Right lobe of liver (tissue), 6 donors: ENCODE measurements at places on chromosomes 5 and 9.

GRCh38 chr9:121213136-121213806, 11.6 kb upstream of the RAB14 start:
- DNase-seq, result peak; percentile 85

GRCh38 chr5:123422433-123423277, 548 bp downstream of the CEP120 start:
- no peak for DNase-seq

DNA sequence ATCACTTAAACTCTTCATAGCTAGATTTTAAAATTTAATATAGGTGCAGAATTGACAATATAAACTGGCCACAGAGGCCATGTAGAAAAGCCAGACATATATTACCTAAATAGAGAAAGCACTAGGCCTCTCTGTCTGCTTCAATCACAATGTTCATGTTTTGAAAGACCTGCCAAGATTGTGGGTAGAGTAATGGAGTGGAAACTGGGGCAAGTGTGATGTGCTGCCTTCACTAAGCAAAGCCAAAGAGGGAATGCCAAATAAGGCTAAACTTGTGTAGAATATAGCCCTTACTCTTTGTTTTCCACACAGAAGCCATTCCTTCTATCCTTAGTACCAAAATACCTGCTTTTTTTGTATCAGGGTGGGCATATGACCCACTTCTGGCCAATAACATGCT, 15.1 kb upstream of the ISOC1 start:
- no peak for DNase-seq

GRCh38 chr5:152501294-152501693, 96.2 kb upstream of the NMUR2 start:
- DNase-seq, result no peak

DNA sequence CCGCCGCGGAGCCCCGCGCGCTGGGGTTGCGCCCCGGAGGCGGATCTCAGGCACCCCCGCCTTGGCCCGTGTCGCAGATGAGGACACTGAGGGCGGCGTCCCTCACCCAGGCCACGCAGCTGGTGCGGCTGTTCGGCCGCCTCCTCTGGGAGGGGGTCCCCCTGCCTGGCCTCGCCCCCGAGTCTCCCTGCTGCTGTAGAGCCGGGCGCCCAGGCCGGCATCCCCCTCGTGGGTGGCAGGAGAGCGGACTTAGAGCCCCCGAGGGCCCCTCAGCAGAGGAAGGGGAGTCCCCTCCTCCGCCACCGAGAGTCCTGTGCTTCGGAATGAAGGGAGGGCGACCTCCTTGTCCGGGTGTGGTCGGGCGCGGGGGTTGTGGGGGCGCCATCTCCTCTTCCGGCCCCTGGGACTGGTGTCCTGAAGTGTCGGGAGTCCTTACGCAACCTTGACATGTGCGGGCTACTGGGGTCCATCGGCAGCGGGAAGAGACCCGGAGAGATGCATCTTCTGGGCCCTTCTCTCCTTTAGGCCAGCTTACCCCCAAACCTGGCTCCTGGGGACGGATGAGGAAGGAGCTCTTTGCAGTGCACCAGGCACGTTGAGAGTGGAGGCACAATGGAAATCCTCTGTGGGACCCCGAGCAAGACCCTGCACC, 11.7 kb upstream of the EXOSC2 start:
- DNase-seq, result no peak

- DNase-seq, result peak; percentile 78
These were observed 20.2 kb downstream of the IGIP start for GRCh38 chr5:140145818-140146522.

GRCh38 chr5:145130996-145131395, 704.1 kb downstream of the PRELID2 start:
- no peak for DNase-seq

GRCh38 chr9:110217656-110218099, 9.7 kb upstream of the C9orf152 start:
- no peak for DNase-seq

- no peak for DNase-seq
These were observed 213.6 kb downstream of the PAX5 start for GRCh38 chr9:36820392-36820861.

DNA sequence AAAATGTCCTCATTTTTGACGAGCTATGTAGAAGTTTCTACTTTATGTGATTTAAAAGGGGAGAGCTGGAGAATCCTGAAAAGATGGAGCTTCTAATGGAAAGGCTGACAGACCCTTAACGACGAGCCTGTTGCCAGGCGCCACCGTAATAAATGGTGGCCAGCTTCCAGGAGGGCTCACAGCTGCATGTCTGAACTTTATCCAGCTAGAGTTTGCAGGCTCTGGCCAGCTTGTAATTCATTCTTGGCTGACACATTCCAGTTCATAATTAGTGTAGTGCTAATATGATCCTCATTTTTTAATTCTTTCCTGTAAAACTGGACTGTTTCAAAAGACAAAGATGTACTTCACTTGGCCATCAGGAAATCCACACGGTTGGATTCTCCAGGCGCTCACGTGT, 246.7 kb downstream of the GAS1 start:
- DNase-seq, result no peak

- no peak for DNase-seq
These were observed 14.4 kb upstream of the AMACR start for GRCh38 chr5:34022121-34022705.

- DNase-seq, result no peak
These were observed 25.4 kb downstream of the GPR21 start for GRCh38 chr9:123058834-123059233.

- no peak for DNase-seq
These were observed 47.6 kb upstream of the TRAF1 start for GRCh38 chr9:120974181-120974580.

DNA sequence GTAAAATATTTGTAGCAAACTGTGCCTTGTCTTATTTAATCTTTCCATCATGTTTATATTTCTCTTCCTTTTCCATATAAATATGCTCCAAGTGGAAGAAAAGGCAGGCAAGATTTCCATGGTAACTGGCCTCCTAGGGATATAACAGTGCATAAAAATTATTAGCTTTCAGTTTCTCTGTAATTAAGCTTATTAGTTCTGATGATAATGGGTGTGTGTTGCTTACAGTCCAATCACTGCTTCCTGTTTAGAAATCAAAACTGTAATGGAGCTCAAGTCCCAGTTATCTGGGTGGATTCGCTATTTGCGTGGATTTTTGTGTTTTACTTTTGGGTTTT, 213.0 kb downstream of the PJA2 start:
- DNase-seq, result no peak

GRCh38 chr5:40575921-40576320, 103.8 kb upstream of the PTGER4 start:
- no peak for DNase-seq

DNA sequence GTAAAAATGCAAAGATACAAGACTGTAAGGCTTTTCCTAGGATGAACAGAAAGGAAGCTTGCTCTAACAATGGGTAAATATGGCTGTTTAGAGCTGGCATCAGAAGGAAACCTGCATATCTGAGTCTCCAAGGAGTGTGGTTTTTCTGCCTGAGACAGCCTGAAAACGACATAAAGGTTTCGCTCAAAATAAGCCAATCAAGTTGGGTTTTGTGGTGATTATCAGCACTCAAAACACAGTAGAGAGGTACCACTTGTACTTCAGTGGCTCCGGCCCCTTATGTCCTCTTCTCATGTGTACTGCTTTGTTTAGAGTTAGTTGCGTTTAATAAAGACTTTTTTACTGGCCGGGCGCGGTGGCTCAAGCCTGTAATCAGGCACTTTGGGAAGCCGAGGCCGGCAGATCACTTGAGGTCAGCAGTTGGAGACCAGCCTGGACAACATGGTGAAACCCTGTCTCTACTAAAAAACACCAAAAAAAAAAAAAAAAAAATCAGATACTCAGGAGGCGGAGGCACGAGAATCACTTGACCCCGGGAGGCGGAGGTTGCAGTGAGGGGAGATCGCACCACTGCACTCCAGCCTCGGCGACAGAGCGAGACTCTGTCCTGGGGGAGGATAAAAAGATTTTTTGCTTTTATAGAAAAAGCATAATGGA, 39.4 kb downstream of the KLF9 start:
- DNase-seq, result no peak

DNA sequence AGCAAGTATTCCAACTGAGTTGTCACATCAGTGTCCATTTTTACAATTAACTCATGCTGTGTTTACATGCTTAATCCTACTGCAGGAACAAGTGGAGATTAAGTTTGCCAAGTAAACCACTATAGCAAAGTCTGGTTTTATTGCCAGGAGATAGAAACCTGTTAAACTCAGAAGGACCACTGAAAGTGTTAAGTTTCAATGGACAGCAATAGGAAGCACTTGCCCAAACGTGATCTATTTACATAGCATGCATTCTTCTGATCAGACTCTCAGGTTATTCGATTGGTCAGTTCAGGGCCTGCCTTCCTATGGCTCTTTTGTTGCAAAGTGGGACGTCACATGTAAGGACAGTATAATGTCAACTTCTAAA, 28.0 kb upstream of the IFNK start:
- no peak for DNase-seq

- peak; percentile 80 for DNase-seq
These were observed at the start of gene SYNPO for GRCh38 chr5:150640311-150641005. Gene SYNPO, plus strand, starts transcription at chr5:150640660. Its CDS starts 7,616 bp downstream, at chr5:150648276.

DNA sequence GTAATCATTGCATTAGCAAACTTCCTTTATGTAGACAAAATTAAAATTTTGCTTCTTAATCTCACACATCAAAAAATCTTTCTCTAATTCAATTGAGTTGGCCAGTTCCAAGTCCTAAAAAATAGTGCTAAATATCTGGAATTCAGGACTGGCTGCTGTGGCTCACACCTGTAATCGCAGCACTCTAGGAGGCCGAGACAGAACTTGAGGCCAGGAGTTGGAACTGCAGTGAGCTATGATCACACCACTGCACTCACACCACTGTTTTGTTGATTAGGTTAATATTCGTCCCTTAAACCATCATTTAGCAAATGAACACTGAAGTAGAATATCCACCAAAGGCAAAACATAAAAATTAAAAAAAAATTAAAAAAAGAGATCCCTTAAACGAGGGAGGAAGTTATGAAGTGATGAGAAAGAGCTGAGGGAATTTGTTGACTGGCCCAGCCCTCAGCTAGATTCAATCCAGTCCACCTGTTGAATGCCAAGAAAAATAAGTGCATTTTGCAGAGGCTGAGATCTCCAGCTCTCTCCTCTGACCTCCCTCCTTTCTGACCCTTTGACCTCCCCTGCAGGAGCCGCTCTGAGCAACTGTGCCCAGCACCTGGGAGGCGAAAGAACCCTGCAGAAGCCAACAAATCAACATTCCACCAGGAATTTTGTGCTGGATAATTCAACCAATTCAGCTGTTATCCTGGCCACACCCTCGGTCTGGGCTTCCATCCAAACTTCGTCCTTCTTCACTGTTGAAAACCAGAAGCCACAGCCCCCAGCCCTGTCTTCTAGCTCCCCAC, 96.8 kb downstream of the OR2K2 start:
- DNase-seq, result no peak

- peak; percentile 39 for DNase-seq
These were observed 248.6 kb upstream of the ANKRD55 start for GRCh38 chr5:56481428-56482357.

DNA sequence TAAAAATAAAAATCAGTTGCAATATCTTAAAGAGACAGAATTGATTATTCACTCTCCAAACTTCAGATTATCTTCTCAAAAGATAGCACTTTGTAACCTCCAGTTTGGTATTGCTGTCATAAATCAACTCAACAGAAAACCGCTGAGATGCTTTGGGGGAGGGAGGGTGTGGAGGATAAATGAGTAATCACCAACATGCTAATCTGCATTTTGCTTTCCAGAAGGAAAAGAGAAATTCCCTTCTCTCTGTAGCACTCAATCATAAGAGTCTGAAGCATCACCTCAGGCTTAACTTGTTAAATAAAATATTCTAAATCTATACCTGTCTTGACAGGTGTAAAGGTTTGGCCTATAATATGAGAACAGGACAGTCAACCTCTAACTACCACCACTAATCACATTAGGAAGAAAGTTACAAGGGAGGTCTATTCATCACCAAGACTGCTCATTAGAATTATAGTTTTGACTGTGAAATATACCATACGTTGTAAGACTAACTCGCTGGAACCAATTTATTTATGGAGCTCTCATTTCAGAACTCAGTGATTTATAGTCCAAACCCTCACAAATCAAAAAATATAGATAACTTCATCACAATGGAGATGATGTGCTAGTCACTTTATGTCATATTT, 89.0 kb downstream of the PIK3R1 start:
- DNase-seq, result no peak

DNA sequence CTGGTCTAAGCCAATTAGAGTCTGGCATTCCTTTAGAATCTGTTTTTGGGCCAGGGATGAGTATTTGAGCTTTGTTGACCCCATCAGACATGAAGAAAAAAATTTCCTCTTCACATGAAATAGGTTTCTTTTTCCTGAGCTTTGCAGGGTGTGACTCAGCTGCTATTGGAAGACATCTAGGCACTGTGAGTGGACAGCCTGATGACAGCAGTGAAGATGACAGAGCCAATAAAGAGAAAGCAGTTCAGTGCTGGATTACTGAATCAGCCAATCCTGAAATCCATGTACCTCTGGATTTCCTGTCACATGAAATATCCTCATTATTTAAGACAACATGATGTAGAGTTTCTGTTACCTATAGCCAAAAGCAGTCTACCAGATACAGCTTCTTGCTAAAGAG, 51.3 kb upstream of the GRIA1 start:
- DNase-seq, result no peak
